Activated CD4-positive, alpha-beta memory T cell treated with anti-CD3 and anti-CD28 coated beads, Interleukin-2, amount 10 ng/mL, durations not matched to agents 7 days and 5 days (primary cell): ENCODE measurements at places on chromosomes 12 and 14. TPM values are rescaled to one million over a fixed set of nuclear protein-coding genes. Genes with fewer than 3 reads are reported as not detected.

Gene C3AR1
- 12.2 TPM for total RNA-seq

Gene ARHGAP9
- total RNA-seq, result 171 TPM

Gene SYT10
- not detected for total RNA-seq

Gene TMEM119
- 0.80 TPM for total RNA-seq

Gene OTUB2
- 7.3 TPM for total RNA-seq

Gene MYH6
- 0.10 TPM for total RNA-seq

Gene CLEC14A
- not detected for total RNA-seq

Gene CCDC197
- not detected for total RNA-seq

Gene TAS2R46
- 0.43 TPM for total RNA-seq

Gene IRAK3
- 1.0 TPM for total RNA-seq

Gene IFNG-AS1
- 0.40 TPM for total RNA-seq

Gene VRTN
- total RNA-seq, result not detected

Gene LALBA
- total RNA-seq, result not detected

Gene TEP1
- 60.7 TPM for total RNA-seq

Gene NTF3
- not detected for total RNA-seq

Gene RIN3
- total RNA-seq, result 31.5 TPM

Gene VAMP1
- total RNA-seq, result 45.1 TPM

Gene TMEM30B
- total RNA-seq, result 0.48 TPM

Gene INHBC
- total RNA-seq, result not detected

Gene C12orf56
- total RNA-seq, result 0.40 TPM

Gene PIWIL1
- not detected for total RNA-seq

Gene MYF5
- not detected for total RNA-seq

Gene APOF
- total RNA-seq, result not detected

Gene SERPINA10
- total RNA-seq, result not detected

Gene AQP6
- not detected for total RNA-seq

Gene RND1
- total RNA-seq, result 2.6 TPM

Gene TMED10
- 207 TPM for total RNA-seq

Gene TPPP2
- not detected for total RNA-seq

Gene MEG3
- not detected for total RNA-seq

Gene E2F7
- total RNA-seq, result 19.1 TPM

Gene PLEKHG7
- total RNA-seq, result 0.05 TPM

Gene KCNC2
- total RNA-seq, result not detected

Gene TROAP
- 79.5 TPM for total RNA-seq

Gene PRPF40B
- total RNA-seq, result 8.0 TPM

Gene TTC6
- total RNA-seq, result not detected

Gene AMHR2
- not detected for total RNA-seq

Gene AQP2
- total RNA-seq, result not detected

Gene MIS18BP1
- 66.9 TPM for total RNA-seq

Gene CAPZA3
- total RNA-seq, result not detected

Gene ACACB
- 9.7 TPM for total RNA-seq

Gene EXOC3L4
- total RNA-seq, result not detected

Gene HOXC6
- total RNA-seq, result not detected

Gene INHBE
- not detected for total RNA-seq

Gene SIRT4
- total RNA-seq, result 1.7 TPM

Gene CD69
- 196 TPM for total RNA-seq

Gene FZD10
- not detected for total RNA-seq

Gene SOAT2
- 1.4 TPM for total RNA-seq
